Retina (tissue), 1 donor: ENCODE measurements at places on chromosomes 4 and X.
A peak's percentile ranks its signal among the peaks of the same experiment; 100 is the strongest.

GRCh38 chr4:82528868-82529267 is 32.9 kb downstream of the TMEM150C start:
- no peak for DNase-seq

GRCh38 chr4:145804116-145804515 is 124.2 kb downstream of the C4orf51 start:
- DNase-seq: no peak

DNA sequence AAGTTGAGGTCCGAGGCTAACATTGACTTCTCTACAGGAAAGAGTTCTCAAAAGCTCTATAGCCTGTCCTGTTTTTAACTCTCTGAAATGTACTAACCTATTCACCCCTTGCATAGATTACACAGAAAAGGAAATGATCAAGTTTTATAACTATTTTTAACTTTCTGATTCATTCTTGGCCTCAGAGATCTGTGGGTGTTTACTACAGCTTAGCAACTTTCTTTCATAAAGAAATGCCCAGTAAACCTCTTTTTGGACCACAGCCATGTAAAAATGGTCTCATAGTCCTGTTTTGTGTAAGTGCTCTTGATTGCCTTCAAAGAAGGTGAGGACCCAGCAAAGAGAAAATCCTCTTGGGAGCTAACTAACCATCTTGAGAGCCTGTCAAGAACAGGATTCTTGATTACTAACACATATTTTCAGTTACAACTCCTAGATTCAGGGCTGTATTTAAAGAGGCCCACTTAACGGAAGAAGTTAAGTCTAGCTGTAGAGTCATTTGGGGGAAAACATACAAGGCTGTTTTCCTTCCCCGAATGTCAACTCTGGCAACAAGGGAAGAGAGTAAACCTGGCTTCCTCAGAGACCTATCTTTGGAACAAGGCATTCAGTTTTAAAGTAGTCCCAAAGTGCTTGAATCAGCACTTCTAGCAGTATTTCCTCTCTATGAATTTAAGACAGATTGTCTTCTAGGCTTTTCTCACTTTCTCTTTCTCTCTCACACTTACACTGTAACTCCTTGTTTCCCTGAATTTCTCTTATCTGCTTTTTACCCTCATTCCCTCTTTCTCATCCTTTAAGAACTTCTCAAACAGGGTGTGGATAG is 78.2 kb downstream of the IL21 start:
- DNase-seq: no peak

GRCh38 chr4:185312699-185313098 is 83.0 kb downstream of the LRP2BP start:
- DNase-seq: no peak

GRCh38 chr4:3046162-3046561 is 28.2 kb downstream of the HTT-AS start:
- no peak for DNase-seq

DNA sequence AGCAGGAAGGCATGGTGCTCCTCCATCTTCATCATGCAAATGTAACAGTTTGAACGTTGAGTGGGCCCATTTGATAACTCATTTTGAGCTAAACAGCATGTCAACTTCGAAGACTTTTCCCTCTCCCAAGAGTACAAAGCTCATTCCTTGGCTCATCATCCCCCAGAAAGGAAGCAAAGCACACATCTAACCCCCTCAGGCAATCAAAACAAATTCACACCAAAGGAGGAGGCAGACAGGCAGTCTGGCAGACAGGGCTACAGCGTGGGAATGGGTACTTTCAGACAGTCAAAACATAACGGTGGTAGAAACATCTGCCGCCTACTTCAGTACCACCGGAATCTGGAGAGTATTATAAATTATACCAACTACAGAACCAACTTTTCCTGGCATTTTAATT is 81.7 kb downstream of the PCDH19 start:
- peak; percentile 20 for DNase-seq

DNA sequence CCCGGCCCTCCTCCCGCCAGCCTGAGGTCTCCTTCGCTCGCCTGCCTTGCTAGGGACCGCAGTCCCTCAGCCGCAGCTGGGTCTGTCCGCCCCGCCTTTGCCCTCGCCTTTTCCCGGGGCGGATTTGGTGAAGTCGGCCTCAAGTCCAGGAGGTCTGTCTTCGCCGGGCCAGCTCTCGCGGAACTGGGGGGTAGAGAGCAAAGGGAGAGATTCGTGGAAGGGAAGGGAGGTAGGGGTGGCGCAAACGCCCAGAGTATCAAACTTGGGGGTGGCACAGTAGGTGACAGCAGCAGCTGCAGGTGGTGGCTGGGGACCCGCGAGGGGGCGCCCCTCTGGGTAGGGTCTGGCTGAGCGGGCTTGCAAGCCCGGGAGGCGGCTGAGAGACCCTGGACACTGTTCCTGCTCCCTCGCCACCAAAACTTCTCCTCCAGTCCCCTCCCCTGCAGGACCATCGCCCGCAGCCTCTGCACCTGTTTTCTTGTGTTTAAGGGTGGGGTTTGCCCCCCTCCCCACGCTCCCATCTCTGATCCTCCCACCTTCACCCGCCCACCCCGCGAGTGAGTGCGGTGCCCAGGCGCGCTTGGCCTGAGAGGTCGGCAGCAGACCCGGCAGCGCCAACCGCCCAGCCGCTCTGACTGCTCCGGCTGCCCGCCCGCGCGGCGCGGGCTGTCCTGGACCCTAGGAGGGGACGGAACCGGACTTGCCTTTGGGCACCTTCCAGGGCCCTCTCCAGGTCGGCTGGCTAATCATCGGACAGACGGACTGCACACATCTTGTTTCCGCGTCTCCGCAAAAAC is at the start of gene NPY2R:
NPY2R (plus strand) TSS at position 379 of the 797 bp plus-strand sequence. CDS start 5,304 bp downstream, outside the sequence.
- peak; percentile 83 for DNase-seq

DNA sequence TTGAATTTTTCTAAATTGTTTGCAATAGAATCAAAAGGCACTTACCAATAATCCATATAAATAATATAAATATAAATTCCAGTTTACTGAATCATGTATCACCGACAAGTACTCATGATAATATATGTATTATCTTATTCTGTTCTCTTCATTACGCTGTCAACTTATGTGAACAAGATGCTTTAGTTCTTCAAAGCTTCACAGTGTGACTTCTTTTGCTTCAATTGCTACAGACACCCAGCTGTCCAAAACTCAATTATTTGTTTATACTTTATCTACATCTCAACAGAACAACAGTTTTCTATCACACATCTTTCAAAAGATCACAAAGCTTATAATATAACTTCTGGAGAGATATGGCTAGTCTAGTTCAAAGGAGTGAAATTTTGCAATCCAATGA is 1499.9 kb upstream of the PCDH10 start:
- no peak for DNase-seq

DNA sequence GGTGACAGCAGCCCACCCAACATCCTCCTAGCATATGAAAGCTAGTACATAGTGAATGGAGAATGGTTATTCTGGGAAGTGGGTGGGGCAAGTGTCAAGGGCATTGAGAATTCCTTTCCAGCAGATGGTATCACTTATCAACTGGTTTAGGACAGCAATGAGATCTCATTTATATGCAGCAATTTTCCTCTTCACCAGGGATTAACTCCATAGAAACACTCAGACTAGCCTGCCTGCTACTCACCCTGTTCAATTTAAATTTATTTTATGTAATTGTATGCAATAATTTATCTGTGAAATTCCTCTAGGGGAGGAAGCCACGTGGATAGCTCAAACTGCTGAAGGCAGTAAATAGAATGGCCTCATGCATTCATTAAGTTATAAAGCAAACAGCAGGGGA is 101.6 kb upstream of the MID1IP1 start:
- no peak for DNase-seq

- DNase-seq: no peak
These were observed 28.5 kb upstream of the FGF2 start for GRCh38 chr4:122798101-122798500.

DNA sequence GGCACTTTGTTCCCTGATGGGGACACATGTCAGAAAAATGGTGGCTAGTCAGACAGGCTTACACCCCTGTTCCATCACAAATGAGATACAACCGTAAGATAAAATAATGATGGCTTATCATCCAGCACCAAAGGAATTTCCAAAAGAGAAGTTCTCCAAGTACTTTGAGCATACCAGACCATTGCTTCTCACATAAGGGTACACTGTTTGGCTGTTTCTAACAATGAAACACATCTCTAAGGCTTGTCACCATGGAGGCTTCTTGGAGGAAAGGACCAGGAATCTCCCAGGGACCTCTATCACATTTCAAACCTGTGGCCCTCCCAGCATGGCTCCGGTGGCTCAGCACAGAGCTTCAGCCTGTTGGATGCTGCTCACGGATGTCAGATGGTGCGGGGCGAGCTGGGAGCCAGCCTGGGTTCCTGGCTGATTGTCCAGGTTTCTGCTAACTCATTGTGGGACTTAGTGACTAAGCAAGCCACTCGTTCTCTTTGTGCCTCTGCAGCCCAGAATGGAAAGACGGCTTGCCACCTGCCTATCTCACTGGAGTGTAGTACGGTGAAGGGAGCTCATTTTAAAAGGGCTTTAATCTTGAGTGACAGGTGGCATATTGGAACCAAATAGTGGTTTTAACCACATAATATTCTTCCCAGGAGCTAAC is 54.5 kb downstream of the FHDC1 start:
- DNase-seq: no peak

GRCh38 chr4:168531305-168531704 is 34.5 kb downstream of the PALLD start:
- no peak for DNase-seq

- DNase-seq: no peak
These were observed 24.0 kb downstream of the NAP1L3 start for GRCh38 chrX:93649381-93649780.

- DNase-seq: peak; percentile 12
These were observed 566.8 kb downstream of the PDHA2 start for GRCh38 chr4:96406742-96407141.

GRCh38 chr4:85489273-85489981 is 14.5 kb downstream of the ARHGAP24 start:
- DNase-seq: peak; percentile 26

- no peak for DNase-seq
These were observed 77.8 kb upstream of the HELT start for GRCh38 chr4:184940500-184940899.

DNA sequence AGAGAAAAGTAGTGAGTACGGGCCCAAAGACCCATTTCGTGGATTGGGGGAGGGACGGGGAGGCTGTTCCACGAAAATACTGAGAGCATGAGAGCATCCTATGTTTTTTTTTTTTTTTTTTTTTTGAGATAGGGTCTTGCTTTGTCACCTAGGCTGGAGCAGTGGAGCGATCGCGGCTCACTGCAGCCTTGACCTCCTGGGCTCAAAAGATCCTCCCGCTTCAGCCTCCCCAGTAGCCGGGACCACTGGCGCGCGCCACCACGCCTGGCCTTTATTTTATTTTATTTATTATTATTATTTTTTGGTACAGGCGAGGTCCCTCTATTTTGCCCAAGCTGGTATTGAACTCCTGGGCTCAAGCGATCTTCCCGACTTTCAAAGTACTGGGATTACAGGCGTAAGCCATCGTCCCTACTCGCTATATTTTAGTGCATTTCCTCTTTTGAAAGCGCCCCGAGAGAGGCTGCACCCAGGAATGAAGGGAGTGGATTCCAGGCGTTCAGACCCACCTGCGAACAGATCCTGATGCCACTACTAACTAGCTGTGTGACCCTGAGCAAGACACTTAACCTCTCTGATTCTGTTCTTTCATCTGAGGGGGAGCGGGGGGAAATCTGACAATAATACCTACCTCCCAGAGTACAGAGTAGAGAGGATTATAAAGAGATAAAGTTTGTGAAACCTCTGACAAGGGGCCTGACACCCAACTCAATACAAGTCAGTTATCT is 5.4 kb upstream of the MSX1 start:
- DNase-seq: peak; percentile 10

GRCh38 chr4:681736-682451 is 7.1 kb downstream of the SLC49A3 start:
- DNase-seq: no peak

DNA sequence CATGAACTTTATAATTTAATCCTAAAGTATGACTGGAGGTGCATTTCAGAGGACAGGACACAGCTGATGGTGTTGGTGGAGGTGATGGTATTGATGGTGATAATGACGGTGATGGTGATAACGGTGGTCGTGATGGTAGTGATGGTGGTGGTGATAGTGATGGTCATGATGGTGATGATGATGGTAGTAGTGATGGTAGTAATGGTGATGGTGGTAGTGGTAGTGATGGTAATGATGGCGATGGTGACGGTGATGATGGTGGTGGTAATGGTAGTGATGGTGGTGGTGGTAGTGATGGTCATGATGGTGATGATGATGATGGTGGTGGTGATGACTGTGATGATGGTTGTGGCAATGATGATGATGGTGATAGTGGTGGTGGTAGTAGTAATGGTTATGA is 40.4 kb downstream of the SLC2A9 start:
- no peak for DNase-seq

- DNase-seq: no peak
These were observed 1080.5 kb upstream of the TENM3 start for GRCh38 chr4:181162676-181163075.

- no peak for DNase-seq
These were observed 3.5 kb upstream of the FGFR3 start for GRCh38 chr4:1789552-1789951.

- DNase-seq: peak; percentile 63
These were observed 9.6 kb upstream of the TMA16 start for GRCh38 chr4:163484906-163485305.

- DNase-seq: no peak
These were observed 67.2 kb downstream of the FNIP2 start for GRCh38 chr4:158836002-158836369.

- DNase-seq: no peak
These were observed 423.9 kb downstream of the PABPC4L start for GRCh38 chr4:133777661-133778060.

DNA sequence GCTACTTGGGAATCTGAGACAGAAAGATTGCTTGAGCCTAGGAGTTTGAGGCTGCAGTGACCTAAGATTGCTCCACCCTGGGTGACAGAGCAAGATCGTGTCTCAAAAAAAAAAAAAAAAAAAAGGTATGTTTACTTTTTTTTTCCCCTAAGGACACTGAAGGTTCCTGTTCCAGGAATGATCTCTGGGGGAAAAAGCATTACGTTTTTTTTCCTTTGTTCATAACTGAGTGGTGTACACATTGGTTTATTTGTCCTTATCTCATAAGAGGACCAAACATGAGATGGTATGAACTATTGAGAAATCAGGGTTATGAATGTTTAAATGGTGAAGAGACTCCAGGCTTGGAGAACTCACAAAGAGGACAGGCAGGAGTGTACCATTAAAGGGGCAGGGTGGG is 120.4 kb upstream of the IL1RAPL2 start:
- no peak for DNase-seq

DNA sequence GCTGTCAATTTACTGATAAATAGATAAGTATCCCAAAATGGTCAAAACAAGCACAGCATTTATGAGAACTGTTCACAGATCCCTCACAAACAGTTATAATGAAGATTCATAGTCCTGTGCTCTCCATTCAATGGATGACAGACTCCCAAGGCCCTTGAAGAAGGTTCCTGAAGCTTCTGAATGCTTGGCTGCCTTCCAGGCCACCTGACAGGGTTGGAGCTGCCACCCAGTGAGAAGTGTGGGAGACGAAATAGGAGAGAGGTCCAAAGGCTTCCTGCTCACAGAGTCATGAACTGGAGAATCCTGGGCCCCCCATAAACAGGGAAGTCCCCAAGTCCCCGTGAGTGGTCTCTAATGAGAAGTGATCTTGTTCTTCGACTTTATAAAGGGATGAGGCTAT is 26.0 kb upstream of the ANXA3 start:
- DNase-seq: no peak
